Stromal cell of bone marrow (primary cell): ENCODE measurements at places on chromosomes 12 and 14.

- DNase-seq: no peak
These were observed 38.2 kb upstream of the RIC8B start for GRCh38 chr12:106736051-106736957.

GRCh38 chr12:109182041-109182839, 65.9 kb downstream of the ACACB start:
- no peak for DNase-seq

DNA sequence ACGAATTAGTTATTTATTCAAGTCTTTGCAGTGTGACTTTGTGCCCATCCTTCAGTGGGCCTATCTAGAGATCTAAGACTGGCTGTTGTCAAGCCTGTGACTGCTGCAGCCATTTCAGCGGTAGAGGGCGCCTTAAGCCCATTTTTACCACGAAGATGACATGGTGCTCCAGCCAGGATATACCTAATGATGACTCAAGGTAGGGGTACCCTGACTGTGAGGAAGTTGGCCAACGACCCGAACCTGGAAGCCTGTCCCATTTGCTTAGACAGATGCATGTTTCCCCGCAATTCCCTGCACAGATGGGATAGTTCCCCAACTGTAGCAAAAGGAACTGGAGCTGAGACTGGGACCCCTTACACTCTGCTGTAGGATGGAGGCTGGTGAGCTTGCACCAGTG, 41.3 kb downstream of the RAB3IP start:
- DNase-seq: peak; percentile 11

DNA sequence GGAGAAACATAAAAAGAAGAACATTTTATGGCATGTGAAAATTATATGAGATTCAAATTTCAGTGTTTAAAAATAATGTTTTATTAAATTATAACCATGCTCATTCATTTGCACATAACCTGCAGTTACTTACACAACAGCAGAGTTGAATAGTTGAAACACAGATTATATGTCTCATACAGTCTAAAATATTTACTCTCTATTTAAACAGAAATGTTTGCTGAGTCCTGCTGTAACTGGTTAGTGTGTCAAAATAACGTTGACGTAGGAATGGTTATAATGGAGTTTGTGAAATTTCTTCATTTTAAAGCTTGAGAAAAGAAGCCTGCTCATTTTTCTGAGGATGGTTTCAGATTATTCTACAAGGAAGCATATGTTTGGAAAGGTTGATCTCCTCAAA, 196.5 kb upstream of the GARIN2 start:
- no peak for DNase-seq

DNA sequence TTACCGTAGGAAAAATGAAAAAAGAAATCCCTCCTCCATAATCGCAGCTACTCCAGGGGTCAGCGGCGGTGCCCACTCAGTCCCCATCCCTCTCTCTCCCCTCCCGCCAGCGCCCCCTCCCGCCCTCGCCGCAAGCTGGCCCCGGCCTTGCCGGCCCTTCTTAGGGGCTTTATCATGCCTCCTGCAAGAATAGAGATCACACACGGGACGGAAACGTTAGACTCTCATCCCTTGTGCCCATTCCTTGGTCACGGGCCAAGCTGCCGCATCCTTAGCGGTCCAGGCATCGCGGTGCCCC, 692 bp upstream of the COX14 start:
- no peak for DNase-seq

- peak; percentile 87 for DNase-seq
These were observed at the start of gene ZBTB25 for GRCh38 chr14:64503434-64504309. ZBTB25 (minus strand) TSS chr14:64503838; CDS start chr14:64490533, 13,305 bp downstream.

DNA sequence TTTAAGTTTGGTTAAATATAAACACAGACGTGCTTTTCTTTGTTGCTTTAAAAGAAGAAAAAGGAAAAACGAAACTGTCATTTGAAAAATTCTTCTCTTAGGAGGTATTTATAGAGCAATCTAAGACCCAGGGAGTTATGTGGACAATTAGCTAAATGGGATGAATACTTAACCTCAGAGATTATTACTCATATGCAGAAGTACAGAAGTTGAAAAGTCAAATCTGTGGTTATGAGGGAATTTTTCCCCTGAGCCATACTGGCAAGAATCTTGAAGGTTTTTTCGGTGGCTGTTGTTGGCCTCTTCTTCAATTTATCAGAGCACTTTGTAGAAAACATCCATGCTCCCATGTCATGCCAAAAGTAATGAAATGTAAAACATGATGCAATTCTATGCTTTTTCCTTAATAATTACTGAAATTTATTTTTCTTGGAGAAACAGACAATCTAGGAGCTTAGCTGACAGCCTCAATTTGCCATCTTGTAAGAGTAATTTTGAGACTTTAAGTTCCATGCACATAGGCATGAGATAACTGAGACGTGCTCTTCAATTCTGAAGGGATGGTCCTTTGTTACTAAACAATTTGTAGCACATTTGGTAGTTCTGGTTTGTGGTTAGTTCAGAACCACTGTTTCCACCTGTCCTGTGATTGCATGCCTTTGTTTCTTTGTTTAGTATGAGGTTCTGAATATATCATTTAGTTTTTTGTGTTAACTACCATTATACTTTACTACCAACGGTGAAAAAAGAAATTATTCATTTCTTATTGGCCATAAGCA, 126.6 kb downstream of the BCAT1 start:
- DNase-seq: peak; percentile 76

- peak; percentile 64 for DNase-seq
These were observed 72.6 kb upstream of the NCOR2 start for GRCh38 chr12:124640056-124640455.

DNA sequence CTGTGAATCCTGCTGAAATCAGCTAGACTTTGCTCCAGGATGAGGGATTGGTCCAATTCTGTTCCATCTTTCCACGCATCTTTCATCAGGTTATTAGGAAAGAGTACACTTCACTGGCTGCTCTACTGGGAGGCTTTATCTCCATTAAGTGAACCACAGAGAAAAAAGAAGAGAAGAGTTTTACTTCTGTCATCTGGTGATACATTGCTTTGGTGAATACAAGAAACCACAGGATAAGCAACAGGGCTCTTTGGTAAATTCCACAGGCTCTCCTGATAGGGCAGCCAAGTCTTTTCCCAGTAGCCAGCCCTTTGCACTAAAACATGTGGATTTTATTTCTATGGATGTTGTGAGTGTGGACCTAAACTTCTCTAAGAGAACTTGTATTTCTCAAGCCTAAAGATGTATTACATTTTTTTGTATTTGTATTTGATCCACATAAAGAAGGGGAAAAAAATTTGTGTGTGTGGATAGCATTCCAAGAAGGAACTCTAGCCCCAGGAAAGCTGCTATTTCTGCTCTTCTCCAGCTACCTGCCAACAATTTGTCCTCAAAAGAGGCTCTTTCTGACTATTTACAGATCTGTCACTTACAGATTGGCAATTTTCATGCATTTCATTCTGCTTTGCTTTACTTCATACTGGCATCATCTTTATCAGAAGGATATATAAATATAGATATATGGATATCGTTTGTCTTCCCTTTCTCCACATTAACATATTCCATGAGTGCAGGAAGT, 1117.6 kb upstream of the TMEM132C start:
- no peak for DNase-seq

DNA sequence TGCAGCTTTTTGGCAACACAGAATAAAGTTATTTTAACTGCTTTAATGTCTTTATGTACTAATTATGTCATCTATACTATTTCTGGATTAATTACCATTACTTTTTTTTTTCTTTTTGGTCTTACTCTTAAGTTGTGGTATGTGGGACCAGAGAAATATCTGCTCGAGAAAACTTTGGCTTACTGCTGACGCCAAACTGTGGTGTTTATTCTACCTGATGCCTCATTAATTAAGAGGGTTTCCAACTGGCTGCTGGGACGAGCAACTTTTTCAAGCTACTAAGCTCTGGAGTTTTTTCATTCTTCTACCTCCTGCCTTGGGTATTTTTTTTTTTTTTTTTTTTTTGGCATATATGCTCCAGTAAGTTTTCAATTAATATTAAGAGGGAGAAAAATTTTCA, 1257.5 kb downstream of the FSCB start:
- no peak for DNase-seq

- DNase-seq: no peak
These were observed 10.4 kb upstream of the FZD10 start for GRCh38 chr12:130151846-130152245.

GRCh38 chr12:27561535-27562350, 37.7 kb downstream of the PPFIBP1 start:
- DNase-seq: no peak

- DNase-seq: no peak
These were observed 909.6 kb downstream of the VRK1 start for GRCh38 chr14:97706819-97707218.

- DNase-seq: no peak
These were observed 168.2 kb upstream of the BCL2L14 start for GRCh38 chr12:11902525-11902875.

- DNase-seq: no peak
These were observed 29.2 kb upstream of the WSCD2 start for GRCh38 chr12:108099778-108100489.

GRCh38 chr14:93619176-93619793, 169.0 kb downstream of the PRIMA1 start:
- DNase-seq: peak; percentile 39

DNA sequence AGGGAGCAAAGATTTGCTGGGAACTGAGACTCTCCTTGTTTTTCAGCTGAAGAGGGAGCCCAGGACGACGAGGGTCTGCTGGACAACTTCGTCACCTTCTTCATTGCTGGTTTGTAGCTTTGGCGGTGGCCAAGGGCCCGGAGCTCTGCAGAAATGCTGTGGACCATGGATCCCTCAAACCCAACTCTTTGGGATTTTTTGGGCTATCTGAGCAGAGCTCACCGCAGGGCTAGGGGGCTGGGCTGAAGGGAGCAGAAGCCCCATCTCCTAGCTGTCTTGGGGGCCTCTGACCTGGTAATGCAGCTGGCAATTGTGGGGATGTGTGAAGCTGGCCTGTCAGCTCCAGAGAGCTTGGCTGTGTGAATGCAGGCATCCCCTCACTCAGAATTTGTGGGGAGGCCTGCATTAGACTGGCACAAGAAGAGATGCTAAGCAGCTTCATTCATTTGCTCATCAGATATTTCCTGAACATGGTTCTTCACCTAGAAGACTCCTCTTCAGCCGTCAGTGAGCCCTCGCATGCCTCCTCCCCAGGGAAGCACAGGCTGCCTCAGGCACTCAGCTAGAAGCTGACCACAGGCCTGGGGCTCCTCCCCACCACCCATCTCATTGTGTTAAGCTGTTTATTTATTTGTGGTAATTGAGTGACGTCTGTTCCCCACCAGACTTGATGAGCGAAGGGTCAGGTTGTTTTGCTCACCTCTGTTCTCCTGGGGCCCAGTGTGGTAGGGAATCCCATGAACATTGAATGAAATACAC, 32.2 kb downstream of the CYP46A1 start:
- no peak for DNase-seq

GRCh38 chr14:106547735-106548434, 1021.5 kb downstream of the TMEM121 start:
- DNase-seq: no peak

DNA sequence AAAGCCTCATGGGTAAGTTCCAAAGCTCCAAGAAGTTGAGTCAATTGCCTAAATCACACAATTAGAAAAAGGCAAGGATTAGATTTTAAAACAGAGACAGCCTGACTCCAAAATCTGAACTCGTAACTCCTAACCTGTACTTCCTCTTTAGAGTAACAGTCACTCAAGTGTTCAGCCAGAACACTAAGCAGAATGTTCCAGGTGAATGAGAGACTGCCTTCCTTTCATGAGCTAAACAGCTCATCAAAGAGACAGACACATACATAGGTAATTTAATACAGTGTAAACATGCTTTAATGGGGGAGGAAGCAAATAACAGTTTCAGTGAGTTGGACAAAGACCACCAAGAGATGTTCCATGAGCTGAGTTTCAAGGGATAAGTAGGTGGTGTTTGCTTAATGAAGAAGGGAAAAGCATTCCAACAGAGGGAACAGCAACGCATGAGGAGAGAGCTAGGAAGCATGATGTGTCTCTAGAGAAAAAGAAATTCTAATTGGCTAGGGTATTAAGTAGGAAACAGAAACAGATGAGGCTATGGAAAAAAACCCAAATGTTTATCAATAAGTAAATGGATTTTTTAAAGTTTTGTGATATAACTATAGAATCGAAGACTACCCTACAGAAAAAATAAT, 403.9 kb downstream of the MED13L start:
- DNase-seq: no peak

DNA sequence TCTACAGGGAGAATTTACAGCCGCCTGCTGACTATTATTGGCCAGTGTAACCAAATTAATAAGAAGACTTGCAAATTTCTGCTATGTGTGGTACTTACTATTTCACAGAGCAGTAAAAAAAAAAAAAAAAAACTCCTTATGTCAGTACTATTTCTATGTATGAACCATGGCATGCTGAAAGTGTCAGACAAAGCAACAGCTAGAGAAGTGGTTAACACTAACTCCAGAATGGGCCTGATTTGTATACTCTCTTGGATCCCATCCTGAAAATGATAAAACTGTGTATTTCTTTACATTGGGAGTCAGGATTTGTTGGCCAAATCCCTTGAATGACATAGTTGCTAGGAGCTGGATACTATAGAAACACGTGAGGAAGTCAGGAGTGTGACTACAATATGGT, 416.8 kb downstream of the EGLN3 start:
- DNase-seq: no peak

DNA sequence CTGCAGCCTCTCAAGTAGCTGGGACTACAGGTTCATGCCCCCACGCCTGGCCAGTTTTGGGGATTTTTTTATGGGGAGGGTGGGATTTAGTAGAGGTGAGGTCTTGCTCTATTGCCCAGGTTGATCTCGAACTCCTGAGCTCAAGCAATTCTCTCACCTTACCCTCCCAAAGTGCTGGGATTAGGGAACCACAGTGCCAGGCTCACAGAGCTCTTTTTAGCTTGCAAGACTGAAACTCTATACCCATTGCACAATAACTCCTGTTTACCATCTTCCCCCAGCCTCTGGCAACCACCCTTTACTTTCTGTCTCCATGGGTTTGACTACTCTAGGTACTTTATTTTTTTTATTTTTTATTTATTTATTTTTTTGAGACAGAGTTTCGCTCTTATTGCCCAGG, 25.7 kb upstream of the CDK17 start:
- peak; percentile 61 for DNase-seq

DNA sequence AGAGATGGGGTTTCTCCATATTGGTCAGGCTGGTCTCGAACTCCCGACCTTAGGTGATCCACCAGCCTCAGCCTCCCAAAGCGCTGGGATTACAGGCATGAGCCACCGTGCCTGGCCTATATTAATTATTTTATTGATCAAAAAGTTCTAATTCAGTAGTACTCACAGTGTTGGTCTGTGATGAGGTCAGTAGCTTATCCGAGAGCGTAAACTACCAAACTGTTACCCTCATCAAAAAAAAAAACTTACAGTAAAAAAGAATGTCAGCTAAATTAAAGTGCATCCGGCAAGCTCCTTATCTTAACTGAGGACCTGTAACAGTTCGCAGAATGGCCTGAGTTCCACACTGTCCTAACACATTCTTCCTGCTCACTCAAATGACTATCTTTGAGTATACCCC, 228.2 kb downstream of the SOX5 start:
- no peak for DNase-seq

- no peak for DNase-seq
These were observed 64.5 kb upstream of the GTF2A1 start for GRCh38 chr14:81285245-81285644.

- DNase-seq: no peak
These were observed 32.4 kb downstream of the DHX37 start for GRCh38 chr12:124956571-124956970.

- no peak for DNase-seq
These were observed 135.6 kb downstream of the BRMS1L start for GRCh38 chr14:35961697-35962274.
